ENCODE measurements at places on chromosomes 2 and 18.
A peak's percentile ranks its signal among the peaks of the same experiment; 100 is the strongest.

- DNase-seq = peak; percentile 84
These were observed 257.9 kb downstream of the DYSF start for GRCh38 chr2:71711133-71711855.

GRCh38 chr2:232974396-232974795, 38.7 kb downstream of the NGEF start:
- no peak for DNase-seq

GRCh38 chr2:228408529-228409227, 227.2 kb upstream of the SPHKAP start:
- DNase-seq = no peak

DNA sequence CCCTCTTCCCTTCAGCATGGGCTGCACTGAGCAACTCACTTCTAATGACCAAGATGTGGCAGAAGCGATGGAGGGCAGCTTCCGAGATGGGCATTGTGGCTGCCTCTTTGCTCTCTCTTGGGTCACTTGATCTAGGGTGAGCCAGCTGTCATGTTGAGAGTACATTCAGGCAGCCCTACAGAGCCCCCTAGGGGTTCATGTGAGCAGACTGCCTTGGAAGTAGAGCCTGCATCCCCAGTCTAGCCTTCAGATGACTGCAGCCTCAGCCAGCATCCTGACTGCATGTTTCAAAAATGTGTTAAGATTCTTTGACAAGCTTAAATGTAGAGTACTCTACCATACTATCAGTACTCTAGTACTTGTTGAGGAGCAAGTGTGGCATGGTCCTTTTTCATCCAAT, 143.9 kb downstream of the NCK2 start:
- DNase-seq = peak; percentile 9

GRCh38 chr2:231933916-231934401, 7.8 kb upstream of the NPPC start:
- no peak for DNase-seq

GRCh38 chr2:84972207-84972783, 1.3 kb downstream of the KCMF1 start:
- DNase-seq = peak; percentile 61

DNA sequence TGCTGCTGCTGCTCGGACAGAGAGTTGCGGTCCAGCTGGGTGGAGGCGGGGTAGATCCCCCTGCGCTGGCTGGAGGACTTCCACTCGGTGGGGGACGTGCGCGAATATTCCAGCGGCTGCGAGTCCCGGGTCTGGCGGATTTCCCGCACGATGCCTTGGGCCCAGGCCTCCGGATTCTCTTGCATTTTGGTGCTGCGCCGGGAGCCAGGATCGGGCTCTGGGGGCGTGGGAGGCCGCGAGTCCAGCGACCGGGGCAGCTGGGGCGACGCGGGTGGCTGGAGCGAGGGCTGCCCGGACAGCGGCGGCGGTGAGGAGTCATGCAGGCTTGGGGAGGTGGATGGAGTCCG, 4.8 kb downstream of the NT5C1B start:
- no peak for DNase-seq

GRCh38 chr18:52219102-52219501, 120.9 kb upstream of the DCC start:
- peak; percentile 58 for DNase-seq

GRCh38 chr18:686339-687111, 25.9 kb downstream of the ENOSF1 start:
- peak; percentile 10 for DNase-seq

- no peak for DNase-seq
These were observed 210.3 kb downstream of the ZRANB3 start for GRCh38 chr2:135320465-135321355.

- no peak for DNase-seq
These were observed 23.5 kb downstream of the COMMD1 start for GRCh38 chr2:61928826-61929461.

GRCh38 chr2:70503896-70504295, 49.7 kb downstream of the TGFA start:
- DNase-seq = no peak

DNA sequence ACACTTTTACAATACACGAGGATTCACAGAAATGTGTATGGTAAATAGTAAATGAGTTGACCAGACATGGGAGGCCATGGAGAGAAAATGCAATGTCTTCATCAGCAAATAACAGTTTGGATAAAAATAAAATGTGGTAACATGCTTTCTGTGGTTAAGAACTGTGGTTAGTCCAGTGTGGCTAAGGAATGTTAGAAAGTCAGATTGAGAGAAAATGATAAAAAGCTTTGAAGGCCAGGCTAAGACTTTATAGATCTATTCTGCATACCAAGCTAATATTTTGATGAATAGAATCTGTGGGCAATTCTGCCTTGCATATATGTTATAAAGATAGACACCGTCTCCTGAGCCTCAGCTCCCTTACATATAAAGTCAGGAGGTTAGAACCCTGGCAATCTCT, 215.9 kb downstream of the SOX11 start:
- no peak for DNase-seq

- DNase-seq = no peak
These were observed 171.0 kb upstream of the SIX3 start for GRCh38 chr2:44770221-44771195.

DNA sequence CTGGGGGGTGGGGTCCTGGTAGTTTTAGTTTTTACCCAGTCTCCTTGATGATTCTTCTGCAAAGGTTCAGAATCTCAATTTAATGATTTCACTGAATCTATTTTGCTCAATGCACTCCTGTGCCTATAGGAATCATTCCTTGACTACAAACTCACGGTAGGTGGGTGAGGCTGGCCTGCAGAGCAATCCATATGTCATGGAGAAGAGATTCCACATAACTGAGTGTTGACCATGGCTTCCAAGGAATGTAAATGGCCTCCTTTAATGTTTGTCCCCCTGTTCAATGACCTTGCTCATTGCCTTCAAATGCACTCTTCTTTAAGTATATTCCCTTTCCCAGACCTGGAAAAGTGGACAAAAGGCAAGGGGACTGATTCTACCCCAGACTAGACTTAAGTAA, 12.5 kb downstream of the FAP start:
- no peak for DNase-seq

All from GM23248 (cell line).